ENCODE measurements at places on chromosomes 3 and 15.

DNA sequence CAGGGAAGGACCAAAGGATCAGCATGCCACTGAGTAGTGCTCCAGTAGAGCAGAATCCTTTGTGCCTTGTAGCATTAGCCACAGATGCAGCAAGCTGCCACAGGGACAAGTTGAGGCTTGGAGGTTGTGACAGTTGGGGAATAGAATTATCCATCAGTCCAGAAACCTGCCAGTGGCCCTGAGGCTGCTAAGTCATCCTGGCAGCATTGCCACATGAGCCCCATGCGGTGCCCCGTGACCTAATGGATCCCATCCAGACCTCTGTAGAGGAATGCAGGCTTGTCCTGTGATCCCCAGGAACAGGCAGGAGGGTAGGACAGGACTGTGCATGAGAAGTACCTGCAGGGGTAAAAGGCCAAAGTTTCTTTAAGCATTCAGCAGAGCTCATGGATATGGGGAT is 51.7 kb downstream of the BOC start:
- no peak for DNase-seq

GRCh38 chr3:33665294-33665693 is 52.8 kb downstream of the CLASP2 start:
- DNase-seq: no peak

- no peak for DNase-seq
These were observed 215.1 kb downstream of the MYRIP start for GRCh38 chr3:40024526-40024925.

DNA sequence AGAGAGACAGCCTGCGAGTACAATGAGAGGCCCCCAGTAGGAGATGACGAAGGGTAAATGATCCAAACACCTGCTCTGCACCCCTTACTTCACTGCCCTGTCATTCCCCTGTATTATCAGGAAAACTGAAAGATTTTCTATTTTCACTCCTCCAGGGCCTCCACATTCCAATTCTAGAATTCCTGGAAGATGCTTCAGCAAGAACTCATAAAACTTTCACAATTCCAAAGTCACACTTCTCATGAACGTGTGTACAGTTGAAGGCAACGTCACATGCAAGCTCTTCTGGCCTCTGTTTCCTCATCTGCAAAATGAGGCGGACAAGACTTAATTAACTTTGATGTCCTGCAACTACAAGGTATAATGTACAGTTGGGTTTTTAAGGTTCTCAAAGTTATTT is 62.8 kb upstream of the SPATA12 start:
- peak; percentile 92 for DNase-seq

DNA sequence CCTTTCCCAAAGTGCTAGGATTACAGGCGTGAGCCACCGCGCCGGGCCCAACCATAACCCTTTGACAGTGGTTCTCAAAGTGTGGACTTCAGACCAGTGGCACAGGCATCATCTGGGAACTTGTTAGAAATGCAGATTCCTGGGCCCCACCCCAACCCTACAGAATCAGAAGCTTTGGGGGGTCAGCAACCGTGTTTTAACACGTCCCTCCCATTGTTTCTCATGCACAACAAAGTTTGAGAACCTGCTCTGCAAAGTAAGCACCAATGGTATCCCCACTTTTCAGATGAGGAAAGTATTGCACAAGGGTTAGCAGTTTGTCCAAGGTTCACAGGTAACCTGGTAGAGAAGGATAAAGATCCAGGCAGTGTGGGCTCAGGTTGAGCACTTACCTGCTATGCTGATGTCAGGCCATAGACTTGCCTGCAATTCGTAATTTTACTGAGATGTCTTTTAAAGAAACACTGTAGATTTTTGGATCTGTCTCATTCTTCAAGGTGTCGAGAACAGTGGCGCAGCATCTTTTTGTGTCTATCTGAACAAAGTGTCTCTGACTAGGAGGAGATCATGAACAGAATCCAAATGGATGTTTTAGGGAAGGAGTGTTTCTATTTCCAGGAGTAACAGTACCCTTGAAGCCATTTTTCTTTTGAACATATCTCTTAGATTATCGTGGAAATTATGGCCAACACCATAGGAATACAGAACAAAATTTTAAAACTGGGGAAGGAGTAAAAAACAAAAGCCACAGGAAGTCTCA is 2.5 kb downstream of the GXYLT2 start:
- DNase-seq: no peak

DNA sequence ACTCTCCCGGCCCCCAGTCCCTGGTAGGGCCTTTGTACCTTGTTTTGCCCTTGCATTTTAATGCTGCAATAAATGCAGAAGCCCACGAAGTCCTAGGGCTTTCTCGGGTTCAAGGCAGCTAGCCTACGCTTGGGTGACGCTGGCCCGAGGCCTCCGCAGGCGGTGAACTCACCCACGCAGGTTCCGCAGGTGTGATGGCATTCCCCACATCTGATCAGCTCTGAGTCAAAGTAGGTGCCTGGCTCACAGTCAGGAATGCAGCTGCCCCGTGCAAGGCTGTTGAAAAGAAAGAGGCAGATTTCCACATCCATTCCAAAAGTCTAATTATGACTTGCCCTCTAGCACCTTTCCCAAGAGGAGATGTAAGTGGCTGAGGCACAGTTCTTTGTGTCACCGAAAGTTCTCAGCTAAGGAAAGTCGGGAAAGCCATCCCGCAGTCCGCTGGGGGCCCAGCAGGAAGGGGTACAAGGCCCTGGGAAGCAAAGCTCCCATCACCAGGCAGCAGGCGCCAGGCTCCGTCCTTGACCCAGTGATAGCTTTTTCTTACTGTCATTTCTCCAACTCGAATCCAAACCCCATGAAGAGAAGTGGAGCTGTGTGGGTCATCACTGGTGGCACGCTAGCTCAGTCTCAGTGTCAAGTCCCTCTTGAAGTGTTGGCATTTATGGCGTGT is 23.2 kb upstream of the SNRPA1 start:
- DNase-seq: no peak

GRCh38 chr3:3531476-3531875 is 267.8 kb upstream of the LRRN1 start:
- DNase-seq: no peak

All from fibroblast of villous mesenchyme (primary cell).